ENCODE measurements at places on chromosomes 3 and 15. TPM values are rescaled to one million over a fixed set of nuclear protein-coding genes. Genes with fewer than 3 reads are reported as not detected.

The LRTM1 gene
- total RNA-seq, result not detected

The RGMA gene
- 0.49 TPM for total RNA-seq

- no peak overlapping the region for H3K4me3 ChIP-seq
- no peaks in the 10 kb centered on the region for H3K27me3 ChIP-seq
- H3K4me1 ChIP-seq, result no peaks in the 10 kb centered on the region
- no peaks in the 10 kb centered on the region for H3K36me3 ChIP-seq
Observed at GRCh38 chr3:139835830-139836683, 98.9 kb upstream of the CLSTN2 start.

GRCh38 chr3:155572085-155572484 is 172.8 kb downstream of the PLCH1 start:
- H3K36me3 ChIP-seq, result no peaks in the 10 kb centered on the region
- H3K4me1 ChIP-seq, result no peaks in the 10 kb centered on the region
- no peak overlapping the region for H3K4me3 ChIP-seq

DNA sequence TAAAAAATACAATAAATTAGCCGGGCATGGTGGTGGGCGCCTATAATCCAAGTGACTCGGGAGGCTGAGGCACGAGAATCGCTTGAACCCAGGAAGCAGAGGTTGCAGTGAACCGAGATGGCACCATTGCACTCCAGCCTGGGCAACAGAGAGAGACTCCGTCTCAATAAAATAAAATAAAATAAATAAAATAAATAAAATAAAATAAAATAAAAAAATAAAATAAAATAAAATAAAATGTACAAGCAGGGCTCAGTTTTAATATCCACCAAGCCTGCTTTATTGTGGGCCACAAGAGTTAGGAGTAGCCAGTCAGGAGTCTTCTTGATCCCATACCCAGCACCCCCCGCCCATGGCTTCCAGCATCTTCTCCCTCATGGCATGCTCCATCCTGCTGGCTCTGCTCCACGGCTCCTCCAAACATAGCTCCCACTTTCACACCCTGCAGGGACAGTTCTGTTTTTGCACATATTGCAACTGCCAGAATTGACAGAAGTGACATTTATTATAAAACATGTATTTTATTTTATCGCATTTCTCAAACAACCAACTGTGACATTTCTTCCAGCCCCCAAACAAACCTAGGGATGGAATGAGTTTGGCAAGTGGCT is 42.6 kb upstream of the RGMA start:
- H3K27me3 ChIP-seq, result no peaks in the 10 kb centered on the region
- no peaks in the 10 kb centered on the region for H3K4me1 ChIP-seq
- DNase-seq, result no peak
- H3K36me3 ChIP-seq, result no peaks in the 10 kb centered on the region
- H3K4me3 ChIP-seq, result no peak overlapping the region

DNA sequence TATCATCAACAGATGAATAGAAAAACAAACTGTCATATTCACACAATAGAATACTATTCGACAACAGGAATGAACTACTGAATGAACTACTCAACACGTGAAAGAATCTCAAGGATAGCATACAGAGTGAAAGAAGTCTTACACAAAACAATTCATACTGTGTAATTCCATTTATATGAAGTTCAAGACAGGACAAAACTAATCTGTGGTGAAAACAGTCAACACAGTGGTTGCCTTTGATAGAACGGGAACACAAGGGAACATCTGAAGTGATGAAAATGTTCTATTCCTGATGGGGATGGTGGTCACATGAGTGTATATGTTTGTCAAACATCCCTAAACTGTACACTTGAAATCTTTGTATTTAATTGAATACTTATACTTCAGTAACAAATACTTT is 2.6 kb upstream of the SUSD5 start:
- DNase-seq, result no peak
- no peak overlapping the region for H3K4me3 ChIP-seq
- H3K4me1 ChIP-seq, result no peaks in the 10 kb centered on the region
- peaks cover 25% of the 10 kb centered on the region for H3K27me3 ChIP-seq
- H3K27ac ChIP-seq, result no peak overlapping the region

- H3K4me3 ChIP-seq, result no peak overlapping the region
- no peak for DNase-seq
- H3K27me3 ChIP-seq, result peaks cover 6% of the 10 kb centered on the region
- H3K4me1 ChIP-seq, result no peaks in the 10 kb centered on the region
Observed at GRCh38 chr3:8979262-8979661, 16.0 kb upstream of the RAD18 start.

All from CD4-positive, CD25-positive, alpha-beta regulatory T cell (primary cell).